ENCODE measurements at places on chromosomes 5 and 9.
A peak's percentile ranks its signal among the peaks of the same experiment; 100 is the strongest.

DNA sequence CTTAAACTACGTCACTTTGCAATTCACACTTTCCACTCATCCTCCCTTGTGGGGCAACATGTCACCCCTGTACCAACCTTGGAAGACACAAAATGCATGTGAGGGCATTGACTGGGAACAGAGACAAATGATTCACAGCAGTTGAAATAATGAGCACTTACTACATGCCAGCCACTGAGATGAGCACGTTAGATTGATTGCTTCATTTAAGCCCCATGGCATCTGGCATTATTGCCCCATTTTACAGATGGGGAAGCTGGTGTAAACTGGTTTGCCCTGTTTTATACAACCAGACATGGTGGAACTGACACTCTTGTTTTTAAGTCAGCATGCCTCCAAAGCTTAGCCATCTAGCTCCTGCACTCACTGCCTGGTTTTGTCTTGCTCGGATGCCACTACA is 204.7 kb downstream of the PAPPA start:
- no peak for DNase-seq

GRCh38 chr9:32371679-32372078 is 12.8 kb upstream of the ACO1 start:
- DNase-seq: no peak

DNA sequence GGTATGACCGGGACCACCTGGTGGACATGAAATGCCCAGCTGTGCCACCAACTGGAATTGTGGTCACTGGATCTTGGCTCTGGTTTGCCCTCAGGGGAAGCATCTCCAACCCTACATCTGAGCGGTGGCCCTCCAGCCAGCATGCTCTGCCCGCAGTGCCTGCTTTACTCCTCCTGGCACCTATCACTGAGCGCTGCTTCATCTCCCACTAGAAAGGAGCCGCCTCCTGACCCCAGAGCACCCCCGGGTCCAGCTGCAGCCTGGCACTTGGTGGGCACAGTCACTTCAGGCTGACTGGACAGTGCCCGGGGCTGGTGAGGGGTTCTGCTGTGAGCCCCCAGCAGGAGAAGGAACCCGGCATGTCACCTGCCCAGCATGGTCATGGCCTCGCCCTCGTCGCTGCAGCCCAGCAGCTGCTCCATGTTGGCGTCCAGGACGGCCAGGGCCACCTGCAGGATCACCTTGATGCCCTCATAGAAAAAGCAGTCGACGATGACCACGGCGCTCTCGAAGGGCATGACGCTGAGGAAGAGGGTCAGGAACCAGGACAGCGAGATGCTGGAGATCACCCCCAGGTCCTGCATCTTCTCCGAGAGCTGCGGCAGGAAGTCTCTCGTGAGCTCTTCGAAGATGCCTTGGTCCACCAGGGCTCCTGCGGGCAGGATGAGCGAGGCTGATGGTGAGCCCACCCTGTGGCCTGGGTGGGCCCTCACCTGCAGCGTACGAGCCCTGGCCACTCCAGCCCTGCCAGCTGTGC is 16.1 kb upstream of the MRNIP start:
- DNase-seq: no peak

DNA sequence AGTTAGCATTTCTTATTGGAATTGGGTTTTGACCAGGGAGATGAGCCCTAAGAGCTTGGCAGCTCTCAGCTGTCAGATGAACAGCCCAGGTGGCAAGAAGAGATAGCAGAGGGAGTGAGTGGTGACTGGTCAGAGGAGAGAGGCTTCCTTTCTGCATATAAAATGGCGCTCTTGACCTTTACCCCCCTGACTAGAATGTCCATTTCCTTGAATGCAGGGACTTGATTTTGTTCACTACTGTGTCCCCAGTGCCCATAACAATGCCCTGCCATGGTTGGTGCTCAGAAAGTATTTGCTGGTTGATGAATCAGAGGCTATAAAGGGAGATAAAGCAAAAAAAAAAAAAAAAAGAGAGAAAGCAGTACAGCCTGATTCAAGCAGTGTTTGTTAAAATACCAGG is 7.2 kb downstream of the CHMP5 start:
- no peak for DNase-seq

GRCh38 chr5:179967489-179967888 is 59.8 kb upstream of the TBC1D9B start:
- DNase-seq: no peak

DNA sequence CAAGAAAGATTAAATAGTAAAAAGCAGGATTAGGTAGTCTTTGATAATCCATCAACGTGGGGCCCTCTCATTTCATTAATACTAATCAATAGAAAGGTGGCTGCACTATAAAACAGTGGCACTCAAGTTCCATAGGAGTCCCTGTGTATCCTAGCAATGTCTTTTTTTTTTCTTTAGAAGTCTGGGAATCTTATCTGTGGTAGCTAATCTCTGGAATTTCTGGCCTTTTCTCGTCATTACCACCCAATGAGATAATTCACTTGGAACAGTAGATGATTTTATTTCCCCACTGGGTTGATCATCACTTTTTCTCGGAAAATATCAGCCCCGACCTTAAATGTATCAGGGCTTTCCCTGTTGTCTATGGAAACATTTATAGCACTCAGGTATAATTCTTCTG is 86.8 kb upstream of the CDH6 start:
- DNase-seq: no peak

- DNase-seq: no peak
Measured at GRCh38 chr9:131529597-131530545, 1.2 kb downstream of the UCK1 start.

DNA sequence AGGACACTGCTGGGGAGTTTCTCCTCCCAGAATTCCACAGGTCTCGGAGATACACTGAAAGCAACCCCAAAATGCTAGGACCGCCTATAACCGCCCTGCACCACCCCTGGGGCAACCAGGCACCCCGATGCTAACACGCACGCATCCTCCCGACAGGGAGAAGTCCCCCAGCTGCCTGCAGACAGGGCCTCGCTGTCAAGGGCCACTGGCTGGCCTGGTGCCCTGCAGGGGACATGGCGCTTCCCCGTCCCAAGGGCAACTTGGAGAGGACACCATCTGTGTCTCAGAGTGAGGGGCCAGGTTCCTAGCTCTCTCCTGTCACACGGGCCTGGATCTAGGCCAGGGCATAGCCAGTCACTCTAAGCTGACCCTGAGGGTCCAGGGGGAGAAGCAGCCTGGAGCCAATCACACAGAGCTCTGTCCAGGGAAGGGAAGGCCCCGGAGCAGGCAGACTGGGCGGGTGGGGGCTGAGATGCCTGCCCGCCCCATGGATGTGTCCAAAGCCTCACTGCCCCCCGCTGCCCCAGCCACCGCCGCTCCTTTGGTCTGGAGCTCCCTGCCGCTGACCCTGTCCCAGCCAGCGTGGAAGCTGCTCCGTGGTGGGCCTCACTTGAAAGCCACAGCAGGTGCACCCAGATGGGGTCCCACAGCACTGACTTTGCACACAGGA is 9.7 kb downstream of the NOTCH1 start:
- no peak for DNase-seq

DNA sequence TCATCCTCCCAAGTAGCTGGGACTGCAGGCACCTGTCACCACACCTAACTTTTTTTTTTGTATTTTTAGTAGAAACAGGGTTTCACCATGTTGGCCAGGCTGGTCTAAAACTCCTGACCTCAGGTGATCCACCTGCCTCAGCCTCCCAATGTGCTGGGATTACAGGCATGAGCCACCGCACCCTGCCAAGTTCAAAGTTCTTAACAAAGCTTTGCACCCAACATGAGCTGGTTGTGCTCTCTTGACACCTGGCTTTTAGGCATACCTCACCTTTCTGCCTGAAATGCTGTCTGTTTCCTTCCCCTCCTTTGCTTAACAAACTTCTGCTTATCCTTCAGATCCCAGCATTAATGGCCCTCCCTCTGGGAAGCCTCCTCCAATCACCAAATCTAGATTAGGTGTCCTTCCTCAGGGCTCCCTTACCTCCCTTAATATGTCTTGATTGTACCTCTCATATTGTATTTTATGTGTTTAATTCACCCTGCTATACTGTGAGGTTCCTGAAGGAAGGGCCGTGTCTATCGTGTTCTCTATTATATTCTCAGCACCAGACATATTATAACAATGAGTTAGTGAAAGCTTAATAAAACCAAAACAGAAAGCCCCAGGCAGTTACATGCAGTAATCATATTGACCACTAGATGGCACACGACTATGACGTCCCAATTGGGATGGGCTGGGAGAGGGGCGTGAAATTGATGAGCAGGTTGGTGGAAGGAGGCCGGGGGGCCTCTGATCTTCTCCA is 62.9 kb upstream of the PPARGC1B start:
- no peak for DNase-seq

DNA sequence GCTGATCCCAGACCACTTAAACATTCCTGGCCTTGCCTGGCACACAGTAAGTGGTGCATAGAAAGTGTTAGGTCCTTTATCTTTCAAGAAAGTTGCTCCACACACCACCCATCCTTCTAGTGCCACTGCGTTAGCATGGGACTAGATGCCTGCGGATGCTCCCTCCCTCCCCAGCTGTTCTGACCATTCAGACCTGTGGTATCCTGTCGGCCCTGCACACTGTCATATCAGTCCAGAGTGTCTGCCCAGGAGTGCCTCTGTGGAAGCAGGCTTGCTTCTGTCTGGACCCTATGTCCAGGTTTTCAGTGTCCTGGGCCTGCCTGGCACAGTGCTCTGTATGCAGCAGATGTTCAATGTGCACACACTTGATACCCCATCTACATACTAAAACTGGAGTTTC is 38.3 kb upstream of the SMU1 start:
- no peak for DNase-seq

DNA sequence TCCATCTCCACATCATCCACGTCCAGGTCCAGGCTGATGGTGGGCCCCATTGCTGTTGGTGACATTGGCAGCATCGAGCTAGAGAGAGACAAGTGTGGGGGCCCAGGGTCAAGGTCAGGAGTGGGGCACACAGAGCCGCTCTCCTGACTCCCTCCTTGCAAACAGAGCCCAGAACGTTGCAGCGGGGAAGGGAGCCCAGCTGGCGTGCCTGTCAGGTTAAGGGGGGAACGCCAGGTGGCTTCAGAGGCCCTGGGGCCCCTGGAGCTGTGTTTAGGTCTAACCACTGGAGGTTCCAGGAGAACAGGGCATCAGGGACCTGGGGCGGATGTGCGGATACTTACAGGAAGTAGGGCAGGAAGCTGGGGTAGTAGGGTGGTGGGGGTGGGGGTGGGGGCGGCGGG is 7.5 kb downstream of the RNF44 start:
- no peak for DNase-seq

GRCh38 chr5:65961633-65962032 is 35.3 kb downstream of the ERBIN start:
- DNase-seq: no peak

- DNase-seq: no peak
Measured at GRCh38 chr9:87270848-87271234, 226.8 kb upstream of the DAPK1 start.

- DNase-seq: no peak
Measured at GRCh38 chr9:100586093-100586492, 8.2 kb downstream of the CAVIN4 start.

DNA sequence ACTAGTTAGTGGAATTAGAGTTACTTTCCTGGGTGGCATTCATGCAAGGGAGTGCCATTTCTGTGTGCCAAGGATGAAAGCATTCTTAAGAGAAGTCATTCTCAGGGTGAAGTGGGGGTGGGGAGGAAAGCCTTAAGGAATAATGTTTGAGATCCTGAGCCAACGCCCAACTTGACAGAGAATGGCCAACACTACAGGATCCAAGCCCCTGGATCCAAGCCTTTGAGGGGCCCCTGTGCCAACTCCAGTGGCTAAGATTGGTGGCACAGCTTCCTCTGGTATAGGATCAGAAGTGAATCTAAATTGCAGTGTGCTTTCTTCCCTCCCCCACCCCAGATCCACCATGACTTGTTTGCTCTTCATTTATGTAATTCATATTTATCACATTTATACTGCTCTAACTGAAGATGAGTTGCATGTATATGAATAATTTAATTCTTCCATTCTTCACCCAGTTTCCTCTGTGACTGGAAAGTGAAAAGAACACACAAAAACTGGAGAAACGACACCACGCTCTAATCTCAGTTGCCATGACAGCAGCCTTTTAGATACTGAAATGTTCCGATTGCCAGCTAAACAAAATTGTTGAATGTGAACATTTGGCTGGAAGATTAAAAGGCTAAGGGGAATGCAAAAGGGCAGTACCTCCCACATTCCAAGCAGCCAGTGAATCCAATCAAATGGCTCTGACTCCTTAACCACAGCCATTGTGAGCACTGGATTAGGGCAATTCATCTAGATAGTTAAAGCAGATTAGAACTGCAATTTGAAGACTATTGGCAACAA is 4.5 kb downstream of the ZNF608 start:
- peak; percentile 18 for DNase-seq

GRCh38 chr9:124774129-124774978 is 2.6 kb upstream of the OLFML2A start:
- peak; percentile 75 for DNase-seq

GRCh38 chr5:71601222-71602026 is 14.3 kb downstream of the MCCC2 start:
- no peak for DNase-seq

DNA sequence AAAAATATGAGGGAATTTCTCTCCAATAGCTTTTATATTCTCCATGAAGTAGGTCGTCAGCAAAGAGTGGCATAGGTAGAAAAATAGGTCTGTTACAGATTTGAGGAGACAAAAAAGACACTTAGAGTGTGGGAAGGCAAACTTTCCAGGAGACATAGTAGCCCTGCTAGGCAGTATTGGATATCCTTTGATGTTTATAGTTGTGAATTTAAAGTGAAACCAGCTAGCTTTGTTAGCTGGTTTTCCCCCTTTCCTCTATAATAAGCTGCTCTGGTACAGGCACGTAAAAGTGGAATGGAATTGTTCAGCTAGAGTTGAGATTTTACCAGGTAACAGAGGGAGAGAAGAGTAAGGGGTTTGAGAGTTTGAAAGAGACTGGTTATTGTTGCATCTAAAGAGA is 17.1 kb upstream of the APC start:
- no peak for DNase-seq

- DNase-seq: no peak
Measured at GRCh38 chr5:5794118-5794560, 371.7 kb downstream of the ICE1 start.

- no peak for DNase-seq
Measured at GRCh38 chr9:108188482-108188881, 667.3 kb downstream of the ACTL7B start.

DNA sequence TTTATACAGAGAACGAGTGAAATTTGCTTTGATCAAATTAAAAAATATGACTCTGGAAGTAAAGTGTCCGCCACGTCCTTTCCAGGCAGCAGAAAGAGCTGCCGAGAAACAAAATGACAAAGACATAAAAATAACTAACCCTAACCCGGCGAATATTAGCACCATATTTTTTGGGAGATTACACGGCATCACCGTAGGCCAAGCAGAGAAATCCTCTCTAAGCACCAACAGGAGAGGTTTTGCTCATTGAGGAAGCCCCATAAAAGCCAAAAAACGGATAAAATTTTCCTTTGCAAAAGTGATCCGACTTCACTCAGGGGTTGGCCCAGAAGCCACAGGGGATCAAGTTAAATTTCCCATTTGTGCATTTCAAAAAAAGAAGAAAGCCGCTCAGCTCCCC is 70.9 kb downstream of the PCDH1 start:
- DNase-seq: no peak

- DNase-seq: no peak
Measured at GRCh38 chr5:8993031-8993430, 552.8 kb downstream of the SEMA5A start.

GRCh38 chr5:133708331-133708850 is 96.0 kb upstream of the FSTL4 start:
- DNase-seq: no peak

- DNase-seq: no peak
Measured at GRCh38 chr5:124303366-124303765, 443.1 kb downstream of the ZNF608 start.

GRCh38 chr5:40360685-40361084 is 319.0 kb upstream of the PTGER4 start:
- DNase-seq: no peak

- DNase-seq: no peak
Measured at GRCh38 chr9:22201256-22201655, 192.2 kb upstream of the CDKN2B start.
